ENCODE measurements at places on chromosomes 11 and 22.

DNA sequence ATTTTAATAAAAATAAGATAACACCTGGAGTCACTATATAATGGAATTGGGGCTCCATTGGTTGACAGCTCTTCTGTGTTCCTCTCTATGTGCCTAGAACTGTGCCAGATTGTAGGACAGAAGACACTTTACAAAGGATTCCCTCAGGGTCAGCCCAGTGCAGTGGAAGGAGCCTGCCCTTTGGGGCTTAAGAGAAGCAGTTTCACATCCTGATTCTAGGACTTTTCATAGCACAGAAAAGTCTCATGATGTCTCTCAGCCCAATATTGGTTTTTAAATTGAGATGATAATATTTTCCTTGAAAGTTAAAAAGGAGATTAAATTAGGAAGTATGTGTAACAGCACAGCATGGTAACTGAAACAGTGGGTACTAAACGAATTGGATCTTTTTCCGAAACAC lies 7.1 kb downstream of the PLAAT4 start:
- no peak for DNase-seq

DNA sequence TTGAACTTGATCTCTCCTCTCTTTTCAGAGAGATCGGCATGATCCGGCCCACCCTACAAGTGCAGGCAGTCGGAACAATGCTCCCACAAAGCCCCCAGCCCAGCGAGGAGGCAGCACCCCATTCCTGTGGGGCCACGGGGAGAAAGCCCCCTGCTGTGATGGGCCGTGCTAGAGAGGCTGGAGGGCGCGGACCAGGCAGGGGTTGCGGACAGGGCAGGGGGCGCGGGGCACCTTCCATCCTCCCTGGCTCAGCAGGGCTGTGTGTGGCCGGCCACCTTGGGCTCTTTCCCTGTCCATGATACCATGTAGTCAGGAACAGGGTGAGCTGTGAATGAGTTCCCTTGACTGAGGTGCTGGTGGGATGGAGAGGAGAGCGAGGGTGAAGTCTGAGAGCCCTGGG lies 379.8 kb downstream of the BRD1 start:
- DNase-seq: no peak

GRCh38 chr11:9092072-9092471 lies 673 bp upstream of the SCUBE2 start:
- DNase-seq: no peak

GRCh38 chr11:104876861-104877431 lies 21.3 kb downstream of the CASP12 start:
- DNase-seq: peak; percentile 52

- no peak for DNase-seq
These were observed 6.0 kb upstream of the PNPLA5 start for GRCh38 chr22:43897751-43898261.

- DNase-seq: no peak
These were observed 4.5 kb downstream of the POLDIP3 start for GRCh38 chr22:42610186-42610585.

DNA sequence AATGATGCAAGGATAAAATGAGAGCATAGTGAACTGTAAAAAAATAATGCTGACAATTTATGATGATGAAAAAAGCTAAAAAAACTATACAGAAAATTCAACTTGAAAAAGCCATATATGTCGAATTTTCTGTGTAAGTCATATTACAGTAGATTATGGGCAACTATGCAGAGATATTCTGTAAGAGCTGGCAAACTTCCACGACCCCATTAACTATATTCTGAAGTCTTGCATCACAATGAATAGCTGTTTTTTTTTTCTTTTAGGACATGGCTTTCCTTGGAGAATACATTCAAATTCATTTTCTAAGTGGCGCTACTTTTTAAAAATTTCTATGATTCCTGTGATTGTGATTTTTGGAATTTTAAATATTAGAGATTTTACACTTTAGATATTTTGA lies 18.4 kb downstream of the PSMD13 start:
- no peak for DNase-seq

- no peak for DNase-seq
These were observed 31.1 kb upstream of the LYVE1 start for GRCh38 chr11:10599388-10600175.
